ENCODE measurements at places on chromosomes 3 and 15.

GRCh38 chr3:88149101-88149508, 654 bp upstream of the C3orf38 start:
- no peak for DNase-seq

DNA sequence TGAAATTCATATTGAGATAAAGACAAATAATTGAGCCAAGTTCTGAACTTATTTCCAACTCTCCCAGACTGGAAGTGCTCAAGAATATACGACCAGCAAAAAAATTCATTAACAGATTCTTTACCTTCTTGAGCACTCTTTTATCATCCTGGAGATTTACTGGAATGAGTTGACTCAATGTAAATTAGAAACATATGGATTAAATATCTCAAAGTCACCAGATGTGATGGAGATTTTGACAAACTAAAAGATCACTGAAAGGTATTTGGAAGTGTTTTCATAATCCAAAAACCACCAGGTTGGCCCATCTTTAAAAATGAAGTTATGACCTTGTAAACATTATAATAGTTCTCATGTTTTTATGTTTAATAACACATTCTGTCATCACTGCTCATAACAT, 433.2 kb upstream of the RASGRP1 start:
- no peak for DNase-seq

GRCh38 chr3:3705090-3705775, 94.0 kb upstream of the LRRN1 start:
- no peak for DNase-seq

DNA sequence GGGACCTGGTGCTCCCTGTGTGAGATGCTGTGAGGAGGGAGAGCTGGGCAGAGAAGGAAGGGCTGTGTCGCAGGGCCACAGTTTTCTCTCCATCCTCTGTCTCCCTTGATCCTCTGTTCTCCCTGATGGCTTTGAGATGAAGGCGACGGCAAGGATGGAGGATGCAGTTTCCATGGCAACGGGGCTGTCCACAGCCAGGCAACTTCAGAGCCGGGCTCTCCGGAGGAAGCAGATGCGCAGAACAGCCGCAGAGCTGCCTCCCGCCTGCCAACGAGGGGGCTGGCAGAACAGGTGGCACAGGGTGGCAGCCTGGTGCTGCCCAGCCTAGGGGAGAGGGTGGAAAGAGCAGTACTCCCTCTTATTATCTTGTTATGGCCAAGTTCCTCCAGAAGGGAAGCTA, 9.9 kb upstream of the GRM2 start:
- DNase-seq = no peak

- DNase-seq = no peak
These were observed 236.6 kb upstream of the CTDSPL start for GRCh38 chr3:37625051-37625450.

DNA sequence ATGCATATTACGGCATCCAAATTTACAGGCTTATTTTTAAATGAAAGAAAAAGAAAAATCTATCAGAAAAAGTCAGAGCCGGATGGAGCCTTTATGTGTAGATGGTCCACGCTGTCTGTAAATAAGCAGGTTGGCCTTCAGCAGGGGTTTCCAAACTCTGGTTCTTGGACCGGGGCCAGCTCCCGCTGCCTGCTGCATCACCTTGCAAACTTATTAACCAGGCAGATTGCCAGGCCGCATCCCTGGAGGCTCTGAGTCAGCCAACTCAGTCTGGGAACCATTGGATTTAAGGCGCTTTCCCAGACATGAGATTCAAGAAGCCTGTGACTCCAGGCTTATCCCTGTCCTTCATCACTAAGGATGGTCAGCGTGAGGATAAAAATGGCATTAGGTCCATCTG, 212.4 kb downstream of the OPA1 start:
- no peak for DNase-seq

DNA sequence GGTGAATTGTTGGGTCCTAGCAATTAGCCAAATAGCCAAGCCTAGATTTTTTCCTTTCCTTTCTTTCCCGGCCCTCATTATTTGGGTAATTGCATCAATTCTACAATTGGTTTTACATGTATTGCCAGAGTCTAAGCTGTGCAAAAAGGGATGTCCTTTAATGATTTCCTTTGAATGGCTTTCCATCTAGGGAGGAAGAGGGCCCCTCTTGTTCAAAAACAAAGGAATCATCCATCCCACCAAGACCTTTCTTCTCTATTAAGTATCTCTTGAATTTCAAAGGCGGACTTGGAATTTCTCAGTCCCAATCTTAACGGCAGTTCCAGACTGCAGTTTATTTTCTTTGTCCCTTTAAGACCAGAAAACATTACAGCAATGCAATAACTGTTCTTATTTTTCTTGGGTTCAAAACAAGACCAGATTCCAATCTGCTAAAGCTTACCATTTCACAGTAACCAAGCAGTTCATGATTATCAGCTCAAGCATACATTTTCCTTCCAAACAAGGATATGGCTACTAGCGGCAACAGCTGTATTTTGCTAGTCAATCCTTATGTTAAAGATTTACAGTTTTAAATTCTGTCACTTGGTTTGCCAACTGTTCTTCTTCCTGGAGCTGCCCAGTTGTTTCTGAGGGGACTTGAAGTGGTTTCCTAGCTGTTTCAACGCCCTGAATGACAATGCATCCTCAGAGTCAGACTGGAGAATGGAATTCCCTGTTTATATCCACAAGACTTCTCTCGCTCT, 91.4 kb upstream of the LRIG1 start:
- no peak for DNase-seq

GRCh38 chr3:184872200-184872599, 60.2 kb downstream of the VPS8 start:
- DNase-seq = no peak

DNA sequence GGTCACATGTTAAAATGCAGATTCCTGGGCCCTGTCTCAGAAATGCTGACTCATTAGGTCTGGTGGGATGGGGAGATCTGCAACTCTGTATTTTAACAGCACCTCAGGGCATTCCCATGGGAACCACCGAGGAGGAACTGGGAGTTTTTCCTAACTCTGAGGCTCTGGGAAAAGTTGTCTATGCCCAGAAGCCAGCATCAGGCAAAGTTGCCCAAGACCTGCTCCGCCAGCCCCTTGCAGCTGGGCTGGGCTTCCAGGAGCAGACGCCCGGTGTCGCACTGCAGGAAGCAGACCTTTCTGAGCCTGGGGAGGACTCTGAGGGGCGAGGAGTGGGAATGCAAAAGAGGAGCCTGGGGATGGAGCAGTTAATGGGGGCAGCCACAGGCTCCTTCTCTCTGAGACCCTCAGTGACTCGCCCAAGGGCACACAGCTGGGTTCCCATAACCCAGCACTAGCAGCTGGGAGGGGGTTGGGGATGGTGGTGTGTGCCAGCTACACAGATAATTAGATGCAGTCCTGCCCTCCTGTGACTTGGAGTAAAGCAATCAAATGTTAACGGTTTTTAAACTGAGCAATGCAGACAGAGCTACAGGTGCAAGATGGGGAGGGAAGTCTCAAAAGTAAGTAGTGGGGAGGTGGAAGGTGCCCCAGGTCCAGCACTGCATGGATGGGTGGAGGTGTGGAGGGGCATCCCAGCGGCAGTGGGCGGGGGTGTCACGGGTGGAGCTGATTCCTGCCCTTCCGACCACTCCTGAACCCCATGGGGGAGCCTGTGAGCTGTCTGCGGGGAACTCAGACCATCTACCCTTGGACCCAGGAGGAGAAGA, 100.4 kb downstream of the LSM3 start:
- no peak for DNase-seq

DNA sequence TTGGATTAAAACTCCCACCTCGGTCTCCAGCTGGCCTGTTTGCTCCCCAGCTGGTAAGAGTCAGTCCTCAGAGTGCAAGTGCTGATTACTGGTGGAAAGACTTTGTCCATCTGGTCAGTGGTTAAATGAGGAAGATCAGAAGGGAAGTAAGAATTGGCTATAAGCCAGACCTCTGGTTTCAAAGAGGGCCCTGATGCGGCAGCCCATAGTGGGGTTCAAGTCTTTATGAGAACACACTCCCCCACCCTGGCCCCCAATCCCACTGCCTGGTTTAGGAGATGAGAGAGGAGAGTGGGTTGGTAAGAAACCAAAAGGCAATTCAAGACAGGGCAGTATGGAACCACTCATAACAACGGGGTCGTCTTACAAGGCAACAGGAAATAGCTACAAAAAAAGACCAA, 65.0 kb downstream of the FRMD4B start:
- DNase-seq = no peak

DNA sequence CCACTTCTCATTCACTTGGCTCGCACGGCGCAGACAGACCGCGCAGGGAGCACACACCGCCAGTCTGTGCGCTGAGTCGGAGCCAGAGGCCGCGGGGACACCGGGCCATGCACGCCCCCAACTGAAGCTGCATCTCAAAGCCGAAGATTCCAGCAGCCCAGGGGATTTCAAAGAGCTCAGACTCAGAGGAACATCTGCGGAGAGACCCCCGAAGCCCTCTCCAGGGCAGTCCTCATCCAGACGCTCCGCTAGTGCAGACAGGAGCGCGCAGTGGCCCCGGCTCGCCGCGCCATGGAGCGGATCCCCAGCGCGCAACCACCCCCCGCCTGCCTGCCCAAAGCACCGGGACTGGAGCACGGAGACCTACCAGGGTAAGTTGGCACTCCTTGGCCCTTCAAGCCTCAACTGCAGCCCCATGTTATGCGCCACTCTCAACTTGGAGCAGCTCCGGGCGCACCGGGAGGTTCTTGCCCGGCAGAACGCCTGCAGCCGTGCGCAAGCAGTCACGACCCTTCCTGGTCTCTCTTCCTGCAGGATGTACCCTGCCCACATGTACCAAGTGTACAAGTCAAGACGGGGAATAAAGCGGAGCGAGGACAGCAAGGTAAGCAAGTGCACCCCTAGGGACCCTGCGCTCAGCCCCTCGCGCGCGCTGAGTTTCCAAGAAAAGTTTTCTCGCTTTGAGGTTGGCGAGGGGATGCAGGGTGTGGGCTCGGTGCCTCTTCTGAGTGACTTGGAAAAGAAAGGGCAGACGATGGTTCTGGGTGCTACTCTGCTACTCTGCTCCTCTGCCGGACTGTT, at the start of gene BHLHE40:
BHLHE40 (plus strand) TSS at position 10 of the 801 bp plus-strand sequence; CDS start at position 292, 282 bp downstream.
- DNase-seq = no peak

GRCh38 chr3:45772341-45773035, 23.8 kb downstream of the SLC6A20 start:
- DNase-seq = no peak

- DNase-seq = no peak
These were observed 52.3 kb downstream of the KBTBD12 start for GRCh38 chr3:127967316-127967715.

- no peak for DNase-seq
These were observed 6.0 kb upstream of the HACD2 start for GRCh38 chr3:123590685-123591450.

DNA sequence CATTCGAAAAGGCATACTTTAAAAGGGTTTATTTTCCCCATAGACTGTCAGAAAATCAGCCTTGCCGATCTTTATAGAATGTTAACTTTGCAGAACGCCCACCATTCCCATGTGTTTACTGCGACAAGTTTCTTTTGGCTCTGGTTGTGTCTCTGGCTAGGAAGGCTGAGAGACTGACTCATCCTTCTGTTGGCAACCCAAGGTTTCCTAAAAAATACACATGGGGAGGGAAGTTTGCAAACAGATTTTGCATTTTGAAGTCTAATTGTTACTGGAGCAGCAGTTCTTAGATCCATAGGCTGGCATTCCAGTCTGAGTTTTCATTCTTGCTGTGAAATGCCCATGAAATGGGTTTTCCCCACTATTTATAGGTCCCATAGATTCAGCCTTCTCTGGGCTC, 37.9 kb upstream of the MINAR1 start:
- DNase-seq = no peak

DNA sequence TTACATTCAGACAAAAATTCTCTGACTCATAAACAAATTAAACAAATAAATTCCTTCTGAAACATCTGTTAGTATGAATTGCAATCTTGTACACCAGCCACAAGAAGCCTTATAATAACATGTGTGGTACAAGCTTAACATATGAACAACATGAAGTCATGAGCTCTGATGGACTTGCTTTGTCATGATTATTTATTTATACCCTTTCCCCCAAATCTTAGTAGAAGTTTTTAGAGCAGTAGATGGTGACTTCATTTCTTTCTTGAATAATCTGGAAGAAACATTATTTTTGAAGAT, 633.4 kb downstream of the EPHA3 start:
- DNase-seq = no peak

DNA sequence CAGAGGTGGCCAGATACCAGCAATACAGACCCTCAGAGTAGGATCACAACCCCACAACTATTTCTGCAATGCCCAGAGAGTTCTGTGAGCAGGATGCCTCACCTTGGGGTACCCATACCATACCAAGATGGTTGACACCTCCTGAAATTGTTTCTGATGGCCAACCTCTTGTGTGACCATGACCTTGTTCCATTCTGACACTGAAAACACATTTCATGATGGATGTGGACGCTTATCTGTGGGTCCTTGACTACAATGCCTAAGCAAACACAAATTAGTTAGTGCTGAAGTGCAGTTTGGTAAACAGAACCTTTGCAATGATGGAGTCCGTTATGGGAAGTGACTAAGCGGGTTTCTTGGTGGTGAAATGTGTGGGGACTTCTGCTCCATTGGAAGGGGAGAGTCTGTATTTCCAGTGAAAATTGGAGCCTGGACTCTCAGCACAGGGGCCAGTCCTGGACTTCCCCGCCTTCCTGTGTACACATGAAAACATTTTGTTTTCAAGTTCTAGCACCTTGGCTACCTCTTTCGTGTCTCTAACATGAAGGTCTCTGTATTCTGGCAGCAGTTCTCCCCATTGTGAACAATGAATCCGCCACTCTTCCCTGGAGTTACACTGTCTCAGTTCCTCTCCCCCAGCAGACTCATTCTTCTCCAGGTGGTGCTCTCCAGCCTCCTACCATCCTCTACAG, 106.2 kb downstream of the XXYLT1 start:
- no peak for DNase-seq

- no peak for DNase-seq
These were observed 72.6 kb downstream of the TGFBR2 start for GRCh38 chr3:30679045-30679444.

GRCh38 chr15:93985925-93986324, 245.4 kb upstream of the MCTP2 start:
- no peak for DNase-seq

GRCh38 chr3:38141952-38142273, 3.5 kb downstream of the MYD88 start:
- DNase-seq = no peak

DNA sequence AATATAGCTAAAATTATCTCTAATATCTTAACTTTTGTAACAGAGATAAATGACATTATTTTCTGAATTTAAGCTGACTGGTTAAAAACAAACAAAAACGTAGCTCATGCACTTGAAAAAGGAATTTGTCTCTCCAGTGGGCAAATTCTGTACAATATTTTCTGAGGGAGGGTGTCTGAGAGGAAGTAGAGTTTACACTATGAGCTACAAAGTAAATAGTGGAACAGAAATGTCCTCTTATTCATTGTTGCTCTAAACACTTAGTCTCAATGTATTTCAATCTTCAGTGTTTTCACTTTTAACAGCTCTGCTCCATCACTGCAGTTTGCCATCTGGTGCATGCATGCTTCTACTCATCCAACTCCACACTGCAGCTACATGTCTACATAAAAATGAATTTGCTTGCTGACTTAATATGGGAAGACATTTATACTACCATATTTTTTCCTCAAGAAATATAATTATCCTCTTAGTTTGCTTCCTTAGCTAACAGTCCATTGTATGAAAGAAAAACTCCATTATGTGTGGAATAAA, 817.4 kb upstream of the LMCD1 start:
- DNase-seq = no peak

Data from GM12892 (cell line).